ENCODE measurements at places on chromosomes 2 and 18.

DNA sequence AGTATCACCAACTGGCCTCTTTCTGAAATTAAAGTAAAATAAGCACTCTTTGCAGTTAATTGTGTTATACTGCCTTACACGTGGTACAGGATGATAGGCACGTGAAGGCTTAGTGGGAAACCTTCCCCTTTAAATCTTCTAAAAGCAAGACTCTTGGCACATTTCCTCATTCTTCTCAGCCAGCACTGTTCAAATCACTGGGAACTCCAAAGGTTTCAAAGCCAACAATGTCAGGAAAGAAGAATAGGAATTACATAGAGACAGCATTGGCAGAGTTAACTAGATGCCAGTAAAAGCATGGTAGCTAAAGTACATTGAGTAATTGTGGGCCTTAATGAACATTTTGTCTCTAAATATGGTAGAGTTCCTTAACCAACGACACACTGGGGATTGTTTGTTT lies 96.4 kb downstream of the DTNA start:
- DNase-seq = no peak

- DNase-seq = no peak
These were observed 38.3 kb upstream of the RALBP1 start for GRCh38 chr18:9437021-9437437.

DNA sequence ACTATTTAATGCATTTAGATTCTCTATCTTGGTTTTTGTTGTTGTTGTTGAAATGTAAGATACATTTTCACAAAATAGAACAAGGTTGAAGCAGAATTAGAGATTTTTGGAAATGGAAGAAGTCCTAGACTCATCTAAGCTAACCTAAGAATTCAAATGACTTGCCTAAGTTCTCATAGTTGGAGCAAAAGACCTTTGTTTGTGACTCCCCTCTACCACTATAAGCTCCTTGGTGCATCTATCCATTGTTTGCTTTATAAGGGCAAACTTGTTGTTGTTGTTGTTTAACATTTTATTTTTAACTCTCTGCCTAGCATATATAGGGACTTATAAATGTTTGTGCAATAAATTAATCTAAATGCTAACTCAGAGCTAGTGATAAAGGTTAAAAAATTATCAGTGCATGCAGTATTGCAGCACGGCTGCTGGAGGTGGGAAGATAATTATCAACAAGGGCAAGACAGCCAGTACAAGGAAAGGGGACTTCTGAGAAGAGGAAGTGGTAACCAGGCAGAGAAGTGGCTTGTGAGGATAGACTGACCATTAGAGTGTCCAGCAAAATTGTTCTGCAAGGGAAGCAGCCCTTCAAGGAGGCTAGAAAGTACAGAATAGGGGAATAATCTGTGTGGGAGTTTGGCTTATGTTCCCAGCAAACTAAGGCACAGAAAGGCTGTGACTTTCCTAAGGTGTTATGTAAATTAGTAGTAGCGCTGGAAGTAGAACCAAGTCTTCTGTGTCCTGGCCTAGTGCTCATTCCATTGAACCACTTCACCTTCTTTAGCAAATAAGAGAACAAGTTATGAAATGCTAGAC lies 38.1 kb upstream of the ACYP2 start:
- no peak for DNase-seq

GRCh38 chr2:186526281-186526680 lies 40.2 kb downstream of the ZC3H15 start:
- no peak for DNase-seq

- DNase-seq = no peak
These were observed 22.7 kb downstream of the GPR55 start for GRCh38 chr2:230902180-230902899.

- DNase-seq = no peak
These were observed 192.5 kb downstream of the TPGS2 start for GRCh38 chr18:36636237-36636817.

- DNase-seq = no peak
These were observed 657.6 kb upstream of the SYT4 start for GRCh38 chr18:43934781-43935471.

- DNase-seq = no peak
These were observed 51.2 kb downstream of the MTCL1 start for GRCh38 chr18:8756571-8756970.

DNA sequence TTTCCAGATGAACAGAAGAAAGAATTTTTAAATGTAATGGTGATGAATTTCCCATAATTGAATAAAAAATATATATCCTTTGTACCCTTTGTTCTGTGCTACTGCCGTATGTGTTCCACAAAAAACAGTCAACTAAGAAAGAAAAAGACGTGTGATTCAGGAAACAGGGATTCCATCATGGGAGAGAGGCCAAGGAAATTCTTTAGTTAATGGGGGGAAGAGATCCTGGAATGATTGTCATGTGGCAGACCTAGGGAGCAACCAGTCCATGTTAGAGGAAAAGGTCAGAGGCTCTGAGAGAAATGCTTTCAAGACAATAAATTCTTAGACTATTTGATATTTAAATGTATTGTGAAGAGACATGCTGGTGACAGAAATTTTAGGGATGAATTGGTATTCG lies 76.6 kb downstream of the CPO start:
- no peak for DNase-seq

DNA sequence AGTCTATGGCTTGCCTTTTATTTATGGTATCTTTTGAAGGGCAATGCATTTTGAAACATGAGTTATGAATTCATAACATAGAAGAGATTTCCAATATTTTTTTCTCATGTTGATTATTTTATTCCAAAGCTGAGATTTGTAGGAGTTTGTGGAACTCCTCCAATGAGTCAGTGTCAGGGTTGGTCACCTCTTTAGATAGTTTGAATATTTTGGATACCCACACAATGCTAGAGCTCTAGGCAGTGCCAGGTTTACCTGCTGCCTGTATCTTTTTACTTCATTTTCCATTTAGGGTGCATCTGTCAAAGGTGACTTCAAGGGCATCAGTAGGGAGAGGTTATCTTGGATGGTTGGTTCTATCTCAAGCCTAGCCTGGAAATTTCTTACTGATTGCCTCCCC lies 152.7 kb downstream of the CERS6 start:
- no peak for DNase-seq

GRCh38 chr2:174840436-174840835 lies 76.2 kb upstream of the CHRNA1 start:
- DNase-seq = no peak

DNA sequence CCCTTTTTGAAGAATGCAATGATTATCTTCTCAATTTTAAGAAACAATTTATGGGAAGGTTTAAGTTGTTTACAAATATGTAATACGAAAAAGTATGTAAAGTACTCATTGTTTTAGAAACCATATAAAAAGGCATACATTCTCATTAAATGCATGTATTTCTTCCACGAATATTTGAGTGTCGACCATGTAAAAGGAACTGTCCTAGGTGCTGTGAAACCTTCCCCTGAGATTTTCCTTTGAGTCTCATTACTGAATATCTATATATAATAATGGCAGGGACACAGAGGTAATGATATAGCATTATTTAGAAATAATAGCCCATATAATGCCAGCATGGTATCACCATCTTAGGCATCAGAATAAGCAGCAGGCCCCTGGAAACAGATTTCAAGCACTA lies 239.3 kb downstream of the ERBB4 start:
- DNase-seq = no peak

GRCh38 chr2:30481323-30481800 lies 34.3 kb downstream of the LCLAT1 start:
- DNase-seq = no peak

- DNase-seq = no peak
These were observed 256.1 kb downstream of the PAX3 start for GRCh38 chr2:222042666-222043065.

- no peak for DNase-seq
These were observed 43.0 kb upstream of the MGAT4A start for GRCh38 chr2:98773907-98774306.

- DNase-seq = no peak
These were observed 1495.5 kb upstream of the DDX18 start for GRCh38 chr2:116319001-116319400.

DNA sequence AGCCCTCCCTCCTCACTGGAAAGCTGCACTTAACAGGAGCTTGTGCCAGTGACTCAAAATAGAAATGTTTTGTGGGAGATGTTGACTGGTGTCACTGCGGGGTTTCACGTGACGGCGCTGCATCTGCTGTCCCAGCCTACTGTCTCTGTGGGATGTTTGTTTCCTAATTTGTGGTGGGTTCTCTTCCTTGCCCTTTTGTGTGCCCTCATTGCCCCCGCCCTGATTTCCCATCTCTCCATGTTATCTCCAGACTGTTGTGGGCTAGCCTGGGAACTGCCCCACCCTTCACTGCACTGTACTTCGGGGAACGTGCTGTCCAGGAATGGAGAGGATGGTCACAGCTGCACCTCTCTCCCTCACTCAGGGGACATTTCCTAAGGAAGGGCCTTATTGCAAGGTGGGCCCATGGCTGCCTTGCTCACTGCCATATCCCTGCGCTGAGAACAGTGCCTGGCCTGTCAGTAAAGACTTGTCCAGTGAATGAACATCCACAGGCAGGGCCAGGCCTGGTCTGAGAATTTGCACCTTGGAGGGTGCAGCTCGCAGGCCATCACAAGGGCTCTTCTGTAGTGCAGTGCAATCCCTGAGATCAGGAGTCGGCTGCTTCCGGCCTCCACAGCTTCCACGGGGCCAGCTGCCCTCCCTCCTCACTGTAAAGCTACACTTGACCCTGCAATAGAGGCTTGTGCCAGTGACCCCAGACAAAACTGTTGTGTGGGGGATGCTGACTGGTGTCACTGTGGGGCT lies 18.1 kb downstream of the ZAP70 start:
- no peak for DNase-seq

- no peak for DNase-seq
These were observed 38.1 kb upstream of the SLC3A1 start for GRCh38 chr2:44237221-44237620.

GRCh38 chr2:160911258-160911657 lies 249.0 kb upstream of the TANK start:
- DNase-seq = no peak

DNA sequence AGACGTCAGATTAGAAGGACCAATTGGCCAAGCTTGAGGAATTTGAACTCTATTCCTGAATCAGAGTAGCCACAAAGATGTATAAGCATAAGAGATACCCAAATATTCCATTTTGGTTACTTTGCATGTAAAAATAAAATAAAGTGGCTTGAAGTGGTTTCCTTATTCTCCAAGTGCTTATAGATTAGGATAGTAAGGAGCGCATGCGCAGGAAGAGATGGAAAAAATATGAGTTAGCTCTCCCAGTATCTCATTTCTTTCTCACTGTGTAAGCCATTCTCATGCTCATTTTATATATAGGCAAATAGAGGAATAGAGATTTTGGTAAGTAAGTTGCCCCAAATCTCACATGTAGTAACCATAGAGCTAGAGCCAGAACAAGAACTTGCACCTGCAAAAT lies 241.3 kb downstream of the SETBP1 start:
- no peak for DNase-seq

- DNase-seq = no peak
These were observed 146.3 kb downstream of the LAMA3 start for GRCh38 chr18:23835506-23835905.

GRCh38 chr2:75287624-75288316 lies 88.5 kb upstream of the TACR1 start:
- no peak for DNase-seq

GRCh38 chr2:58266211-58266610 lies 25.1 kb upstream of the FANCL start:
- DNase-seq = no peak

- DNase-seq = no peak
These were observed 156.2 kb upstream of the TCF4 start for GRCh38 chr18:55744206-55744605.

GRCh38 chr2:28617502-28618184 lies 121.8 kb downstream of the PLB1 start:
- DNase-seq = no peak

GRCh38 chr2:164014068-164014731 lies 278.4 kb upstream of the FIGN start:
- peak; percentile 33 for DNase-seq

DNA sequence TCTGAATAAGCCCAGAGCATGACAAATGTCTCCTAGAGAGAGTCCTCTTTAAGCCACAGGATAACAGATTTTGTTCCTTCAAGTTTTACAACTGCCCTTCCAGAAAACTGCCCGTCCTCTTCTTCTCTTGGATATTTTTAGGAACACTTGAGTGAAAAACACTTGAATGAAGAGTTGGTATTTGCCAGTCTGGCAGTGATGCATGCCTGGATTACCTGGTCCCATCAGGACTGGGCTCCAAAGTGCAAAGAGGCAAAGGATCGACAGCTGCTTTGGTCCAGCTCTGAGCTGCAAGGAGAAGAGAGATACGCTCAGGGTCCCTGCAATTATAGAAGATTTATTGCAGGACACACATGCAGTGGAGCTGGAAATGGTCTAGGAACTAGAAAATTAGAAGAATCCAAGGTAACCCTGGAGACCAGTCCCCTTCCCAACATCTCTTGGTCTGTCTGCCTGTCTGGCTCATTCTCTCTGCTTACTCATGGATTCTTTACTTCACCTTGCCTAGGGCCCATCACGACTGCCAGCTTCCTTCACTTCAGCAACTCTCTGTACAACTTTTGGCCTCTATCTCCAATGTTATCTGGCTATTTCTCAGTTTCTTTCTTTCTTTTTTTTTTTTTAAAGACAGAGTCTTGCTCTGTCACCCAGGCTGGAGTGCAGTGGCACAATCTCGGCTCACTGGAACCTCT lies 112.1 kb upstream of the SIX2 start:
- no peak for DNase-seq

Data from occipital lobe (tissue), 3 donors.